Stimulated activated CD8-positive, alpha-beta memory T cell treated with anti-CD3 and anti-CD28 coated beads, Interleukin-12 subunit alpha, Interleukin-12 subunit beta, amount 100 ng/mL, for 1 hour (primary cell): ENCODE measurements at places on chromosomes 7 and 10.

GRCh38 chr10:132810807-132811700, 25.1 kb upstream of the NKX6-2 start:
- DNase-seq: no peak

DNA sequence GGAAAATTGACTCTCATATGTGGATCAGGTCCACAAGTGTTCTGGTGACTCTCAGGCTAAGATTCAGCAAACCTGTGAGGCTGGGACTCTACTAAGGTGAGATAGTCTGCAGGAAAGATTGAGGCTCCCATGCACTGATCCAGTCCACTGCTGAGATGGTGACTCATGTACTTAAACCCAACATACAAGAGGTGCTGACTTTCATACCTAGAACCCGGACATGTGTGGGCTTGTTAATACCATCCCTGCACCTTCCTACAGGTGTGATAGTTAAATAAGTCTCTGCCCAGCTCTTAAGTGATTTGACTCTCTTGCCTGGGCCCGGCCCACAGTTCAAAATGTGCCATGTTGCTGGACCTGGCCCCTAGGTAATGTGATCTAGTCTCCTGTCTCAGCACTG, 27.1 kb upstream of the ZNF107 start:
- DNase-seq: no peak

GRCh38 chr10:79139124-79139835, 70.5 kb downstream of the ZMIZ1 start:
- no peak for DNase-seq

GRCh38 chr10:31146491-31147209, 115.0 kb upstream of the ZNF438 start:
- DNase-seq: no peak

- no peak for DNase-seq
Observed at GRCh38 chr7:20172736-20173334, 44.3 kb downstream of the MACC1 start.

- DNase-seq: no peak
Observed at GRCh38 chr7:40815022-40815421, 680.2 kb downstream of the SUGCT start.

DNA sequence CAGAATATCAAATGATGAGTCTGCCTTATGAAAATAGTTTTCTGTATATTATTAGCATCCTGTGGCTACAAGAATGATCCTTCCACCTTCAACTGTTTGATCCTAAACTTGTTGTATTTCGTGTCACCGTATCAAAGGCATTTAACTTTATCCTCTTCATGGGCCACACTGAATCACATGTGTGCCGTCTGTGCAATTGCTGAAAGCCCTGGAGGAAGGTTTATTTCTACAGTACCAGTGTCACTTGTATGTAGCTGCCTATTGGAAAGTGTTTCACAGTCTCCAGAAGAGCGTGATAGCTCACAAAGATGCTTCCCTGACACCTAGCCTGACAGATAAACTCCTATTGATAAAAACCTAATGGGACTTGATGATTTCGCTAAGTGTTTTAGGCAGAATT, 94.5 kb downstream of the ITGA8 start:
- no peak for DNase-seq

- DNase-seq: no peak
Observed at GRCh38 chr10:68604441-68604840, 44.3 kb downstream of the TET1 start.

DNA sequence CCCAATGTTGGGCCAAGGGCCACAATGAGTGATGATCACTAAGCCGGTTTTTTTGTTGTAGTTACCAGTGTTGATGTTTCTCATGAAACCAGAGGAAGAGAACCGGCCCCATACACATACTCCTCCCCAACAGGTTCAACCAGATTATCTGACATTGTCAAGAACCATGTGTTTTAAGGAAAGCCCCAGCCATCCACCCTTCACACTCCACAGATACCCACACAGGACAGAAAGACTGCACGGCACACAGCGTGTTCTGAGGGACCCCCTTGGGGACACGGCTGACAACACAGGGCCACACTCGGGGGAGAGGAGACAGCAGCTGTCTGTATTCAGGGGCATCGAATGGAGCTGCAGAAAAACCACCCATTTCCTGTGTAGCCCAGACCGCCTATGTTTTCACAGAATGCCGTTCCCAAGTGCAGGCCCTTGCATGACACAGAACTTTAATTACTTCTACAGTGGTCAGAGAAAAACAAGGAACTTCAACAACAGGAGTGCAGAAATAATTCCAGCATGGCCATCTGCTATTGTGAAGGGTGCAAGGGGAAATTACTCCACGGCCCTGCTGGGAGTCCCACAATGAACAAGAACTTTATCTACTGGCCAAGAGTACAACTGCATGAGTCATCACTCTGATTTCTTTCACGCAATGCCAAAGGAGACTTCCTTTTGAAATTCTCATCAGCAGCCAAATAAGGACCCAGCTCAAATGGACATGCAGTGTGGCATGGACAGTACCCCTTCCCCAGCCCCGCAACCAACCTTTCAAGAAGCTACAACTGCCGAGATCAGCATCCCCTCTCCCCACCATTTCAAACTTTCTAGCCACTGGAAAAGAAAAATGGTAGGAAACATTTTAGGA, 2.3 kb downstream of the KLF6 start:
- peak; percentile 47 for DNase-seq

GRCh38 chr7:32611201-32612099, 116.2 kb downstream of the AVL9 start:
- DNase-seq: no peak

GRCh38 chr10:84822931-84823630, 494.7 kb downstream of the CCSER2 start:
- no peak for DNase-seq

GRCh38 chr10:22977751-22978150, 49.9 kb downstream of the ARMC3 start:
- DNase-seq: no peak

DNA sequence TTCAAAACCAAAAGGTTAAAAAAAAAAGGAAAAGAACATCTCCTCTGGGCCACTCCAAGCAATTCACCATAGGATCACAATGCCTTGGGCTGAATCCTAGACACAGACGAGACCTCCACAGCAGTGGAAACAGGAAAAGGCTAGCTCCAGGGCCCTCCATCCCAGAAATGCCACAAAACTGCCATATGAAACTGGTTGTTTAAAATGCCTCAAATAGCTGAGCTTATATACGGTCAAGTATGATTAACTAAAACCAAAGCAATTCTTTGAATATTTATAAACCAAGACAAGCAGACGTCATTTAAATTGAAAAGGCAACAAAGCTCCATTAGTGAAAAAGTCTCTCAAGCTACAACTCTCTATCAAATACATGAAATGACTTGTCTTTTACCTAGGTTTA, 63.1 kb downstream of the DOCK4 start:
- DNase-seq: no peak

GRCh38 chr10:60236869-60237524, 152.7 kb downstream of the ANK3 start:
- DNase-seq: no peak

GRCh38 chr10:46540412-46541016, 15.9 kb downstream of the GPRIN2 start:
- DNase-seq: no peak

DNA sequence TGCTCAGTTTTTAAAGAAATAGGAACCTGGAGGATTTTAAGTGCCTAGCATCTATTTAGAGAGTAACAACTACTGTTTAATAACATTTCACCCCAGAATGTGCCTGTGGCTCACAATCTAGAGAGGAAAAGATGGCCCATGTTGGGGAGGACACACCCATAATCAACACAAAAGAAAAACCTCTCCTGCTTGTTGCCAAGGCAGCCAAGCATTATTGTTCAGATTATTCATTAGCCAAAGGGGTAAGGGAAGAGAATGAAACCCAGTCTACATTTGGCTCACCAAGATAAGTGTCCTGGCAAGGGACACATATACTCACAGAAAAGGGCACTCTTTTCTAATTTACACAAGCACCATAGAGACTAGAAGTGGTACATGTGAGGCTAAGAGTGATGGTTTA, 17.7 kb upstream of the IFIT1B start:
- no peak for DNase-seq

GRCh38 chr10:29428486-29428885, 139.6 kb downstream of the LYZL1 start:
- DNase-seq: no peak

DNA sequence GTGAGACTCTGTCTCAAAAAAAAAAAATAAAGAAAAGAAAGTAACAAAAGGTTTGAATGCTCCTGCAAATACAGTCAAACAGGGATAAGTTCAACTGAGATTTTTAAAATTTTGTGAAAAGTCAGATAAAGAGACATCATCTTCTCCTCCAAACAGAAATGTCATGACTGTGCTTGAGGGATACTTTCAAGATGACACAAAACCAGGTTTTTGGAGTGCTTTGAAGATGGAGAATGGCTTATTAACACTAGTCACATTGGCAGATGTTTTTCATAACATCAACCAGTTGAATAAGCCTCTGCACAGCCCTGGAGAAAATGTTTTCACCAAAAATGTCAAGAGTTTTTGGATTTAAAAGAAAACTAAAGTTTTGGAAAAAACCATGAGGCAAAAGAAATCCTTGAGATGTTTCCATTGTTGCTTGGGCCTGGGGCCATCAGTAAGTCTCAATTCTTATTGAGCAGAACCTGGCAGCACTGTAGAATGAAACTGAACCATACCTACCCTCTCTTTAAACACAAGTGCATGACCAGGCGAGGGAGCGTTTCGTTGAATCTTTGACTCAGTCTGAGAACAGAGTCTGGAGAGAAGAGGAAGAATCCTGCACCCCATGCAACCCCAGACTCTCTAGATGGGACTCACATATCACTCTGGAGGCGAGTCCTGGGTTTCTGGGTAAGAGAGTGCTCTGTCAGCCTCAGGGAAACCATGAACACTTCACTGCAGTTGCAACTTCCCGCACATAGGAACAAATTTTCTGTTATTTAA, 37.4 kb upstream of the PRKCQ start:
- no peak for DNase-seq

GRCh38 chr10:77849039-77849664, 77.4 kb downstream of the DLG5 start:
- no peak for DNase-seq

- DNase-seq: no peak
Observed at GRCh38 chr10:124522933-124523871, 61.6 kb downstream of the LHPP start.

DNA sequence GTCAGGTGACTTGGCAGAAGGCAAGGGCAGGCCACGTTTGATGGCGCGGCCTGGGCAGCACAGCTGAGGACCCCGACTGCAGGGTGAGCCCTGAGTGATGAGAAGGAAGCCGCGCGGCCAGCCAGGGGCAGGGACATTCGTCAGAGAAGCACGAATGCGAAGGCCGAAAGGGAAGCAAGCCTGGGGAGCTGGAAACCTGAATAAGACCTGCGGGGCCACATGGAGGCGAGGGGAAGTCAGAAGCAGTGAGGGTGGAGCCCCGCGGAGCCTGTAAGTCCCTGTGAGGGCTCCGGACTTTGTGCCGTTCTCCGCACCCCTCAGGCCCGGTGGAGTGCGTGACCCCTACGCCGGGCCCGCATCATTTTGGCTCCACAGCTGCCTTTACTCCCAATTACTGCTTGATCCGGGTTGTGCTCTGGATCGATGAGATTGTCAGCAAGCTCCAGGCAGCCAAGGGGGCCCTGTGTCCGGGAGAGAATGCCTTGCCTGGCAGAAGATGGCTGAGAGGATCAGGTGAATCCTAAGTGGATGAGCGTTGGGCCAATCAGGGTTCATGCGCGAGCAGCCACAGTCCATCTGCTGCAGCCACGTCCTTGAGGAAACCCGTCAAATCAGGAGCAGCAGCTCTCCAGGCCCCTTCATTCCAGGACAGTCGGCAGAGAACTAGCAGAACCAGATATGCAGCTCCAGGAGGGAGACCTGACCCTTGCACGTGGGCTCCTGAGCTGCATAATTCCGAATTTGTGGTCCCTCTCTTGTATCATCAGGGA, 293.3 kb upstream of the SHH start:
- DNase-seq: no peak

DNA sequence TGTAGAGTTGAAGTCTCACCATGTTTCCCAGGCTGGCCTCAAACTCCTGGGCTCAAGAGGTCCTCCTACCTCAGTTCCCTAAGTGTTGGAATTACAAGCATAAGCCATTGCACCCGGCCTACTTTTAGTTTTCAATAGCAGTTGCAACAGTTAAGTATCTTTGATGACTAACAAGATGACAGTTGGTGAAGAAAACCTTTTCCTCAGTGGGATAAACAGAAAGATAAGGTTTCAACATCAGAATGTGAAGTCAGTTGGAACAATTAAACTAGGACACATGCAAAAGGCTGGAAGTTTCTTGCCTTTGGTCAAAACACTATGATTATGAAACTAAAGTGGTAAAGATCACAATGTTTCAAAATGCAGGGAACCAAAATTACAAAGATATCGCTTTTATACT, 169.2 kb downstream of the ZNF438 start:
- no peak for DNase-seq

DNA sequence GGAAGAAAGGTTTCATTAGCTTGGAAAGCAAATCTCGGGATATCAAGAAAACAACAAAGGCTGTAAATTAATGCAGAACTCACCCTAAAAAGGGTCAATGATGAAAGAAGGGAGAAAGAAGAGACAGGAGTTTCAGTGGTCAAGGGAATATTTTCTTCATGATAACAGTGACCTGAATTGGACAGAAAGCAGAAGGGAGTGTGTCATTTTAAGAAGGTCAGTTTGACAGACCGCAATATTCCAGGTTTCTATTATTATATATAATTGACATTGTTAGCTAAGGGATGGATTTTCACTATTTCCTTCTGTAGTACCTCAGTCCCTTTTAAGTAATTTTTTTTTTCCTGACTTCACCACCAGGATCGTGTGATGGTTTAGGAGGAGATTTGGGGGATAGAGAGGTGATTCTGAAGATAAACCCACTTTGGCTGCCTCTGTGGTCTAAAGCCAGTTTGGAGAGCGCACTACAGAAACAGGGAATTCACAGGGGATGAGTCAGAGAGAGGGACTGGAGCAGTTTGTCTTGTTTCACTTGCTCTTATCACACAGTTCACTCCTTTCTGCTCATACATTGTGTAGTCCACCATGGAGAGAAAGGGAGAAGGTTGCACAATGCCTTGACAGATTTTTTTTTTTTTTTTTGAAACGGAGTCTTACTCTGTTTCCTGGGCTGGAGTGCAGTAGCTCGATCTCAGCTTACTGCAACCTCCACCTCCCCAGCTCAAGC, 417.9 kb downstream of the AUTS2 start:
- no peak for DNase-seq

GRCh38 chr7:6106140-6106904, 75.1 kb downstream of the ANKRD61 start:
- no peak for DNase-seq

DNA sequence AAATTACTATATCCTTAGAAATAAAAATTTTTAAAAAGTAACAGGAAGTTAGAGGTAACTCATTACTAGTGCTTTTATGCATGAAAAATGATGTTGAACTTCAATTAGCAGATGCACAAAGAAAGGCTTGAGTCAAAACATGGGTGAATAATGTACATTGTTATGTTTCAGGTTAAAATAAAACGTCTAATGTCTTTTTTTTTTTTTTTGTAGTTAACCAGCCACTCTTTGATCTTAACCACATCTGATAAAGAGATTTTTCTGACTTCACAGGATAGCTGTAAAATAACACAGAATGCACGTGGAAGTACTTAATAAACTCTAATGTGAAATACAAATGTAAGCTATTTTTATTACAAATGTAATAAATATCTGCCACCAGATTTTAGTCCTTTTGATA, 61.7 kb downstream of the GSAP start:
- DNase-seq: no peak
